ENCODE measurements at places on chromosomes 16 and 17.

- no peak for DNase-seq
Observed at GRCh38 chr17:31869797-31870568, 10.9 kb upstream of the COPRS start.

DNA sequence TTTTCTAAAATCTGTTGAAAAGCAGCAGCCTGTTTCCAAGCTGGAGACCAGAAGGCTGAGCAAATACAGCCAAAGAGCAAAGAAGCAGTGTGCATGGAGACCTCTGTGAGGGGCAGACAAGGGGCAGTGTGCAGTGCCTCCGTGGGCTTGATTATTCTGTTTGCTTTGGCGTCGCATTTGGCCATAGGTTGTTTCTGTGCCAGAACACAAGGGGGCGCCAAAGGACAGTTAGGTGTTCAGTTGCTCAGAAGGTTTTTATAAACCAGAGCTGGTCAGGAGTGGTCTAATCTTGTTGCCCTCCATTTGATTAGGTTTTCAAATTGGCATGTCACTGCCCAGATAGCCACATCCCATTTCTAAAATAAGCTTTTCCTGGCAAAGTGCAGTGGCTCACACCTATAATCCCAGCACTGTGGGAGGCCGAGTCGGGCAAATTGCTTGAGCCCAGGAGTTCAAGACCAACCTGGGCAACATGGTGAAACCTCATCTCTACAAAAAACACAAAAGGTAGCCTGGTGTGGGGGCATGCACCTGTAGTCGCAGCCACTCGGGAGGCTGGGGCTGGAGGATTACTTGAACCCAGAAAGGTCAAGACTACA lies 10.6 kb downstream of the MYH3 start:
- DNase-seq = no peak

GRCh38 chr16:19639986-19640421 lies 78.0 kb downstream of the KNOP1 start:
- no peak for DNase-seq

DNA sequence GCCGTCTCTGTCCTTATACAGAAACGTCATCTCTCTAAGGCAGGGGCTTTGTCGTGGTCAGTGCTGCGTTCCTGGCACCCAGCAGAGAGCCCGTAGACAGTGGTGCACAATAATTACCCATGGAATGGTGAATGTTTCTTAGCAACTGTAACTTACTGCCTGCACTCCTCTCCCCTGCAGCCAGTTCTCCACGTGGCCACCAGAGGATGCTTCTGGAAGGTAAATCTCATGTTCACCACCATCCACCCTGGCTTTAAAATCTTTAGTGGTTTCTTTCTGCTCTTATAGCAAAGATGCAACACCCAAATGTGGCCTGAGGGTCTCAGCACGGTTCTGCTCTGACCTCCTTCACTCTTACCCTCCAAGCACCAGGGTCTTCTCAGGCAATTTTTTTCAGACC lies 150.8 kb downstream of the GRIN2A start:
- no peak for DNase-seq

- no peak for DNase-seq
Observed at GRCh38 chr17:38583828-38584349, 21.9 kb downstream of the SRCIN1 start.

DNA sequence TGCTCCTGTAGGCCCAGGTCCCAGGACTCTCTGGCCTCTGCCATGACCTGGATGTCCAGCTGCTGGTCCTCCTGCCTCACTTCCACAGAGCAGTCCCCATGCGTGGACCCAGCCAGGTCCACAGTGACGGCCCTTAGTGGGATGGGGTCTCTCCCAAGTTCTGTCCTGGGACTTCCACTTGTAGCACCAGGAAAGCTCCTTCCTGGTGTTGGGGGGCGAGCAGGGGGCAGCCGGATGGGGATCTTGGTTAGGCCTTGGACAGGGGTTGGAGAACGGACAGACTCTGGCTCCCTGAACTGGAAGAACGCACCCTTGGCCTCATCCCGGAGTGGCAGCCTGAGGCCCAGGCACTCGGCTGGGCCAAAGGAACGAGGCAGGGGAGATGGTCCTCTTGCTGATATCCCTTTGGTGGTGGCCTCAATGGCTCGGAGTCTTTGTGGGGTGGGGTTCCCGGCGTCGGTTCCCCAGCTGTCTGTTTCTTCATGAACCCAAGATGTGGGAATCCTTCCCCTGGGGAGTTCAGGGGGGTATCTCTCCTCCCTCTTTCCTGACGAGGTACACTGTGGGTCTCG lies 7.2 kb downstream of the GAS2L2 start:
- no peak for DNase-seq

DNA sequence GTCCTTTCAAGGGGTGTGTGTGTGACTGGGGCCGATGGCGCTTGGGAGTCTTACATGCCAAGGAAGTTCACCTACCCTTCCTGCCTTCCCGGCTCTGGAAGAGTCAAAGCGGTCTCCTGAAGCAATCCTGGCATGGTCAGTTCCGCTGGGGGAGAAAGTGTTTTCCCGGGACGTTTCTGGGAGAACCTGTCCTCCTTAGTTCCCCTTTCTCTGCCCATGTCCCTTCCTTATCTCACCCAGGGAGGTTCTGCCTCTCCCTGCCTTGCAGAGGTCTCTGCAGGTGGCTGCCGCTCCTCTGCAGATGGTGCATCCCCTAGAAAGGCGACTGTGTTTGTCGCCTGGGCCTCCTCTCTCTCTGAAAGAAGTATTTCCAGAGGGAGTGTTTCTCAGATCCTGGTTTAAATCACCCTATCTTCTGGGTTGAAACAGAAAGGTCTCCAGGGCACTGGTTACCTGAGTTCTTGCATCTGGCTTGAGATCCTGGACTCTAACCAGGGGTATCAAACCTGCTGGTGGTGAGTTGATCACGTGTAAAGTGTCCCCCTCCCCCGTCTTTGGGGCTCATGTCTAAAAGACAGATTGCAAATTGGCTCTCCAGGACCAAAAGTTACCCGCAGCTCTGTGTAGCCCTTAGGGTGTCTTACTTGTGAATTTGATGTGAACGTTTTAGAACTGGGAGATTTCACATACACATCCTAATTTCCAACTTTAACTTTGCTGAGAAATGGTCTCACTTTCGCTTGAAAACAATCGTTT lies 1.9 kb downstream of the PRKCB start:
- no peak for DNase-seq

DNA sequence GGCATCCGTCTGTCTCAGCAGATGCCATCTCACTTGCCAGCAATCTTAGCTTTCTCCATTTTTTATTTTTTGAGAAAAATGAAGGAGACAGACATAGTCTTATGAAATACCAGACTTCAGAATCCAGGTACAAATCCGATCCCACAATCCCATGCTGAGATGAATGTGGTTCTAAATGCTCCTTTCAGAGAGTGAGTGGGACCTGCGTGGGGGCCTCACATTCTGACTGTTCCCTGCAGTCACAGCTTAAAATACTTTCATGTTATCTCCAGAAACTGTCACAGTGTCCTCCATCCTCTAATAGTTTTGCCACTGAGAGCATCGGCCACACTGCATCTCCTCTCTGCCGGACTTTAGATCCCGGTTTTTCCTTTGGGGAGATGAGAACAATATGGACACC lies 34.9 kb upstream of the ENDOV start:
- DNase-seq = no peak

GRCh38 chr16:87808108-87808507 lies 42.3 kb upstream of the KLHDC4 start:
- DNase-seq = no peak

DNA sequence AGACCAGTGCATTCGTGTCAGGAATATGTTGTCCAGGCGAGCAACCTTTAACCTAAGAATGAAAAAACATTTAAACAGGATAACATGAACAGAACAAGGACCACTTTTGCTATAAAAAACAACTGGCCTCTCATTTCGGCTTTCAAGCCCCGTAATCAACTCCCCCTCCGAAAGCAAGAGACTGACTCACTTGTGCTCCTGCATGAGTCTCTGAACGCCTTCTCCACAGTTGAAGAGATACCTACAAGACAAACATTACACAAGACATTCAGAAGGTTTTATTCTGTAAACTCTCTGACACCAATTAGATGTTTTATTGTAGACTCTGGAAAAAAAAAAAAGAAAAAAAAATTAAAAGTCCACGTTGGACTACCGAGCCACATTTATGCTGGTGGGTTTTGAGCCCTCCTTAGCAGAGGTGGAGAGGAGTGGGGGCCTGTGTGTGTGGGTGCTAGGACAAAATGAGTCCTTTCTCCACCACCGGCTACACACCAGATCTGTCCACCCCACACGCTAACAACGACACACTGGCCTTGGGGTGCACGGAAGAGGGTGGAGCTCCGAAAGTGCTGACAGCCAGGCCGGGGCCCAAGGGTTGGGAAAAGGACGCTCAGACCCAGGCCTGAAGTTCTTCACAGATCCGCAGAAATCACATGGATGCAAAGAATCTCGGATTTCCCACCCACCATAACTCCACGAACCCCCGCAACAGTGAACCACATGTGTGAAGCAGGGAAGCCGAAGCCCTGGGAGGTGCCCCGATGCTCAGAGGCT lies 759 bp downstream of the ELAC2 start:
- DNase-seq = no peak

DNA sequence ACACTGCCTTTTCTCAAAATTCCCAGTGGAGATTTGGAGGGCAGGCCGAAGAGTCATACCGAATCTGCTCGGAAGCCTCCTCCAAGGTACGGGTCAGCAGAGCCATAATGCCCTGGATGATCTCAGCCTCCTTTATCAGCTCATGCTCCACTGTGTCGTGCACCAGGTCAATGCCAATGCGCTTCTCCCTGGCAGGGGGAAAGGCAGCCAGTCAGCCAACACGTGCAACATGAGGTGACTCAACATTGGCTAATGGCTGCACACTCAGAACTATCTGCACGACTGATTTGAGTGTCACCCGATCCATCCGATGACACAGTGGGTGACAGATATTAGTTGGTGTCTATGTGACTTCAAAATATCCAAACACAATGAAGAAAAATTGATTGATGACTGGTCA lies 15.8 kb downstream of the TEKT1 start:
- no peak for DNase-seq

GRCh38 chr16:78286065-78286464 lies 186.6 kb downstream of the WWOX start:
- DNase-seq = no peak

DNA sequence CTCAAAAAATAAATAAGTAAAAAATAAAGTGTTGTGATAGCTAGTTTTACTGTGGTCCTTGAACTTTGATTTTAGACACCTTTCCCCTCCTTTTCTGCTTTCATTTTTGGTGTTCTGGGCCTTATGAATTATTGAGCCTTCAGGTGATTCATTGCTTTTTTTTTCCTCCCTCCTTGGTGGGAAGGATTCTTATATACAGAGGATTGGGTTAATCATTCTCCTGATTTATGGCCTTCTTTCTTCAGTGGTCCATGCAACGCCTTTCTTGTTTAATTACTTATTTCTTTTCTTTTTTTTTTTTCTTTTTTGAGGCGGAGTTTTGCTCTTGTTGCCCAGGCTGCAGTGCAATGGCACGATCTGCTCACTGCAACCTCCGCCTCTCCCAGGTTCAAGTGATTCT lies 8.0 kb upstream of the MYL4 start:
- DNase-seq = no peak

DNA sequence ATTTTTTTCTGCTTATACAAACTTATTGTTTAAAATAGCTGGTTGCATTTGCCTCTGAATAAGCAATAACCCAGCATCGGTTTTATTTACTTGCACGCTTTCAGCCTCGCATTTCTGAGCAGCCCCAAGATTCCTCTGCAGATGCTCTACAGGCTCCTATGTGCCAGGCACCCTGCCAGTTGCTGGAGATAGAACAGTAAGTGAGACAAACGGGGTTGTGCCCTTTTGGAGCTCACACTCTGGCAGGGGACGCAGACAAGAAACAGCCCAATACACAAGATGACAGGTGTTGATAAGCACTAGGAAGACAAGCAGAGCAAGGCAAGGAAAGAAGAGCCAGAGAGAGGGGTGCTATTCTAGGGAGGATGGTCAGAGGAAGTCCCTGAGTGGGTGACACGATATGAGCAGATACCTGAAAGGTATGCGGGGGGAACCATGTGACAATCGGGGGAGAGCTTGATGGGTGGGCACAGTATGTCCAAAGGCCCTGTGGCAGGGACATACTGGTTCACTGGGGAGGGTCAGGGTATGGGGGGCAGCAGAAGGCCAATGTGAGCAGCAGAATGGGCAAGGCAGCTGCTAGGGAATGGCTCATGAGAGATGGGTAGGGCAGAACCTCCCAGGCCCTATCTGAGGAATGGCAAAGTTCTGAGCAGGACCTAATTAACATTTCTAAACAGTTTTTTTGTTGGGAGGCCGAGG lies 18.7 kb upstream of the ADORA2B start:
- DNase-seq = no peak

DNA sequence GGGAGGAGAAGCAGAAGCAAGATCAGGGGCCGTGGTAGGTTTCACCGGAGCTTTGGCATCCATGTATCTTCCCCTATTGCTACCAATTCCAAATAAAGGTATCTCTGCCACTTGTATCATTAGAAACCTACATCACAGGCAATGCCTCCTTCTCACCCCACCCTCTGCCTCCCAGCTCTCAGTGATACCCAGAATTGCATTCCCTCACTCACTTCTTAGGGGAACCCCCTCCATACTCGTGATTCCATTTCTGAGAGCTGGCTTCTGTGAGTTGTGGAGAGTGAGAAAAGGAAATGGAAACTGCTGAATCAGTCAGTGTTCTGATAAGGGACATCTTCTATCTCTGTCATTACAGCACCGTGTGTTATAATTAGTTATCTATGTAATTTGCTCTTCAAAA lies 2.3 kb upstream of the CCL3 start:
- DNase-seq = no peak

DNA sequence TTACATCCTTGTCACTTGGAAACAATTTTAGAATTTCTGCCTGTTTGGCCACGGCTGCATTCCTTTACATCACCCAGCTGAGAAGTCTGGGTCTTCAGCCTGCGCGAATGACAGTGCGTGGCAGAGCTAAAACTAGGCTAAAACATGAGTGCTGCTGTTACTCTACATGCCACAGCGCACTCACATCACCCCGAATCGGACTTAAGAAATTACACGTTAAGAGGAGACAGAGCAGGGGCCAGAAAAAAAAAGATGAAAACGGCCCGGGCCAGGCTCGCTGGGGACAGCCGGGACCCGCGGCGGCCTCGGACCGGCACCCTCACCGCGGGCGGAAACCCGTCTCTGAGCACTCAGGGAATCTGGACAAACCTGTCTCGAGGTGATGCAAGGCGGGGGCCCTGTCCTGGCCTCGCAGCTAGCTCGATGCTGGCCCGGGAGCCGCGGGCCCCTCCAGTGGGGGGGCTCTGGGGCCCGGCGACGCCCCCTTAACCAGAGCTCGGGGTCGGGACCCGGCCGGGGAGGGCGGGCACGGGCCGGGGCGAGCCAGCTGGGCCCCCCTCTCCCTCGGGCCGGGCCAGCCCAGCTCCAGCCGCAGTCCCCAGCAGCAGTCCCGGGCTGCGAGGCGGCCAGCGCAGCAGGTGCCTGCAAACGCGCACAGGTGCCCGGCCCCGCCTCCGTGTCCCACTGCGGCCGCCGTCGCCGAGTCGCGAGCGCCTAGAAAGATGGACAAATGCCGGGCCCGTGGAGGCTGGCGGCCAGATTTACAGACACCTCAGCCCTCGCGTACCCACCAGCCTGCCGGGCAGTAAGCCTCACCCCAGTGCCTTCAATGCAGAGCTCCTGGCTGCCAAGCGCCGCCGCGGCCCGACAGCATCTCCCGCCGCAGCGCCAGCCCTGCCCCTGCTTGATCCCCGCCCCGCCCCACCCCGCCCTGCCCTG lies at the start of gene AKTIP:
TSS of gene AKTIP (minus strand) at position 879 of the 939 bp plus-strand sequence. CDS start 2,950 bp downstream, outside the sequence.
- DNase-seq = no peak

GRCh38 chr16:87484487-87485331 lies 8.1 kb downstream of the ZCCHC14 start:
- DNase-seq = no peak
